PC-9 (cell line): ENCODE measurements at places on chromosomes 16 and 17.

GRCh38 chr17:28549236-28550132 lies 2.9 kb downstream of the UNC119 start:
- no peak for DNase-seq

DNA sequence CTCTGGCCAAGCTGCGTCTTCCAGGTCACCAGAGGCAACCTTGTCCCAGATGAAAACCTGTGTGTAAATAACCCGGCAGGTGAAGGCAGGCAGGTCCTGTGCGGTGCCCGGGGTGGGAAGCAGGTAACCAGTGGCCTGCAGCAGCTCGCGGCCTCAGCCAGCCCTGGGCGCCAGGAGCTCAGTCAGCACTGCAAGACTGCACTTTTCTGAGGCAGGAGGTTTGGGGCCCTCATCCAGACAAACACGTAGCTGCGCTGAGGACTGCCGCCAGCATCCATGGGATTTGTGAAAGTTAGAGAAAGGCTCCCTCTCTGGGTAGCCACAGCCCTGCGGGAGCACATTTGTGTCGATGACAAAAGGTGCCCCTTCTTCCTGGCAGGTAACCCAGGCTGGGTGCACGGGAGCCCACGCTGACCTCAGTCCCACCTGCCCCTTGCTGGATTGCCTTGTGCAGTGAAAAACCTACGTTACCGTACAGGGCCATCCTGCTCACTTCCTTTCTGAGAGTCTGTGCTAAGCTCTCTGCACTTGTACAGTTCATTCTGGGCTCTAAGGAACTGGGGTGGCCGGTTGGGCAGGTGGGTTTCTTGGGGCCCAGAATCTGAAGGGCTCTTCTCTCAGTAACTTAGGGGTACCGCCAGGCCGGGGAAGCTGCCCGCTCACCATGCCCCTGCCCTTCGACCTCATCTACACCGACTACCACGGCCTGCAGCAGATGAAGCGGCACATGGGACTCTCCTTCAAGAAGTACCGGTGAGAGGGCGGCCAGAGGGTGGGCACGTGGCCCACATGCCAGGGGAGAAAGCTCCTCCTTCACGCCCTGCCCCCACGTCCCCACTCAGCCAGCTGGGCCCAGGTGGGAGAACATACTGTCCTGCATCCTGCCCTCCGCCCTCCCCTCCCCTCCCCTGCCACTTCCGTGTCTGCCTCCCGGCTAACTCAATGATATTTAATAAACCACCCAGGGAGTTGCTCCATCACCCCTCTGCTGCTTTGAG lies 56.4 kb downstream of the MGAT5B start:
- DNase-seq, result no peak

DNA sequence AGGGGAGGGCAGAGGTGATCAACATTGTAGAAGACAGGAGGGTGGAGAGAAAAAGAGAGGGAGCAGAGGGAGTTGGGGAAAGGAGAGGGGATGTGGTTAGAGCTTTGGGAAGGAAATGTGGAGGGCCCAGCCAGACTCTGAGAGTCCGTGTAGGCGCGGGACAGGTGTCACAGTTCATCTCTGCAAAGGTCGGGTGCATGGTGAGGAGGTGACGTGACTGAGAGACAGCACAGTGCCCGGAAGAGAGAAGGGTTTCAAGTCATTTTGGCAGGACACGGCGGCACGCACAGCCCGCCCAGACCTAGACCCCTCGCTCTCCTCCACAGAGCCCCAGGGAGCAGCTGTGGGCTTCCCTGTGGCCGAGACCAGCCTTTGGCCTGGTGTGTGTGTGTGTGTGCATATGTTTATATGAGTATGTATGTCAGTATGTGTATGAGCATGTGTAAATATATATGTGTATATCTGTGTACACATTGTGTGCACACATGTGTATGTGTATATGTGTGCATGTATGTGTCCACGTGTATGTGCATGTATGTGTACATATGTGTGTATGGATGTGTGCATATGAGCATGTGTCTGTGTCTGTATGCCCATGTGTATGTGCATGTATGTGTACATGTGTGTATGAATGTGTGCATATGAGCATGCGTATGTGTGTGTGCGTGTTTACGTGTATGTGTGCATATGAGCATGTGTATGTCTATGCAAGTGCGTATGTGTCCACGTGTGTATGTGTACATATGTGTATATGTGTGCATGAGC lies 104.6 kb downstream of the SEC14L1 start:
- DNase-seq, result no peak

GRCh38 chr16:88818575-88818874 lies 6.8 kb upstream of the APRT start:
- no peak for DNase-seq

- DNase-seq, result no peak
These were observed 17.4 kb downstream of the ASPSCR1 start for GRCh38 chr17:81994593-81995462.

DNA sequence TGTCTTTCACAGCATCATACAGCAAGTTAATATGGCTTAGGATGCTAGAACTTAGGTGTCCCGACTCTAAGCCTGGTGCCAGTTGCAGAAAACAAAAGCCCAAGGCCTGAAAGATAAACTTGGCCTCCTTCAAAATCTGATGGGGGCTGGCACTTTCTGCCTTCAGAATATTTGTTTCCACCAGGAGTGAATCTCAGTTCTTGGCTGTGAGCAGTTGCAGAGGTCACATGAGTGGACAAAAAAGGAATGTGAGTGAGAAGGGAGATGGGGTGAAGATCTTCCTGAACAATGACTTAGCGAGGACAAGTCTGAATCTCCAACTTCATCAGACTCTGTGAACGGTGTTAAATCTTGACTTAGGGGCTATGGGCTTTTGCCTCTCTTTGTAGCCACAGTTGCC lies 46.6 kb downstream of the HOXB1 start:
- DNase-seq, result no peak

GRCh38 chr17:59361916-59362810 lies 30.7 kb downstream of the YPEL2 start:
- no peak for DNase-seq

DNA sequence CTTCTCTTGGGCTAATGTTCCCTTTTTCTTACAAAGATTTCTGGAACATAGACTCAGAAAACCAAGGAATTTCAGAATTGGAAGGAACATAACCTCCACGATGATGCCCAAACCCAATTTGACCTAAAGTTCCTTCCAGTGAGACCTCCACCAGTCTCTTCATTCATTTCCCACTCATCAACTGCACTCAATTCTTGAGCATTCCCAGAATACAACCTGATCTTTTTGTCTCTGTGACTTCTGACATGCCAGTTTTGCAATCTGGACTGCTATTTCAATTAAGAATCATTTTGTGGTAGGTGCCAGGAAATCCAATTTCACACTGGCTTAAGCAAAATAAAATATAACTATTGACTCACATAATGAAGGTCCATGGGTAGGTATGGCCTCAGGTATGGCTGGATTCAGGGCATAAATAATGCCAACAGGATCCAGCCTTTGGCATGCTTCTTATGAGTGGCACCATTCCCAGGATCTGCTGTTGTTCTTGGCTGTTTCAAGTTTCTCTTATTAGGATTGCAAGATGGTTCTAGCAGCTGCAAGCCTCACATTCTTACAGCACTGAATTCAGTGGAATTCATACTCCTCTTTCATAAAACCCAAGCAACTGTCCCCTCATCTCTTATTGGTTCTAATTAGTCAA lies 184.3 kb downstream of the HS3ST4 start:
- no peak for DNase-seq

DNA sequence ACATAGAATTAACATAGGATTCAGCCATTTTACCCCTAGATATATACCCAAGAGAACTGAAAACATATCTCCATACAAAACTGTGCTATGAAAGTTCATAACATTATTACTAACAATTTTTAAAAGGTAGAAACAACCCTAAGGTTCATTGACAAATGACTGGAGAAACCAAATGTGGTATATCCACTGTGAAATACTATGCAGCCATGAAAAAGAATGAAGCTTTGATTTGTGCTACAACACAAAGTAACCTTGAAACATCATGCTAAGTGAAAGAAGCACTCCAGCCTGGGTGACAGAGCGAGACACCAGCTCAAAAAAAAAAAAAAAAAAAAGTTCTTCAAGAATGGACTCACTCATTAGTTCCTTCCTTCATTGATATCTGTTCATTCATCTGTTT lies 580 bp downstream of the CD300LD start:
- no peak for DNase-seq

DNA sequence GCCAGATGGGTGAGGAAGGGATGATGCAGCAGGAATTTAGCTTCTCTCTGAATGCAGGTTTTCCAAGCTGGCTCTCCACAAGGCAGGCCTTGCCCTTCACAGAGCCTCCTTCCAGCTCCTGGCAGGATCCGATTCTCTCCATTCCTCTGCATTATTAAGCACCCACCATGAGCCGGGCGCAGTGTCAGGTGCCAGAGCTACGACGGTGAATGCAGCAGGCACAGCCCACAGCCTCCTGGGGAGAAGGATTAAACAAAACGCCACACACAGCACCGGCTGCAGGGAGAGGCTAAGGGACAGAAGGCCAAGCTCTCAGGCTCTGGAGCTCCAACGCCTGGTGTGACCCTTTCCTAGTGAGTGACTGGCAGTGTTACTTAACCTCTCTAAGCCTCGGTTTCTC lies 7.1 kb upstream of the MT2A start:
- DNase-seq, result no peak

- DNase-seq, result no peak
These were observed 34.2 kb downstream of the COPRS start for GRCh38 chr17:31824766-31825360.
